ENCODE measurements at places on chromosomes 11 and 22. TPM values are rescaled to one million over a fixed set of nuclear protein-coding genes. Genes with fewer than 3 reads are reported as not detected.

- H3K4me3 ChIP-seq: no peak overlapping the region
- H3K27ac ChIP-seq: no peak overlapping the region
- no peak for DNase-seq
- no peaks in the 10 kb centered on the region for H3K4me1 ChIP-seq
Observed at GRCh38 chr11:81995889-81996288, 737.8 kb downstream of the FAM181B start.

GRCh38 chr11:62223095-62223494, 14.6 kb downstream of the SCGB2A1 start:
- DNase-seq: no peak
- no peak overlapping the region for H3K27ac ChIP-seq
- no peak overlapping the region for H3K4me3 ChIP-seq
- peaks cover 23% of the 10 kb centered on the region for H3K36me3 ChIP-seq
- no peaks in the 10 kb centered on the region for H3K27me3 ChIP-seq
- no peaks in the 10 kb centered on the region for H3K4me1 ChIP-seq

The NAALADL1 gene
- total RNA-seq: 1.6 TPM

The MADD gene
- total RNA-seq: 115 TPM

The APOBEC3H gene
- not detected for total RNA-seq

DNA sequence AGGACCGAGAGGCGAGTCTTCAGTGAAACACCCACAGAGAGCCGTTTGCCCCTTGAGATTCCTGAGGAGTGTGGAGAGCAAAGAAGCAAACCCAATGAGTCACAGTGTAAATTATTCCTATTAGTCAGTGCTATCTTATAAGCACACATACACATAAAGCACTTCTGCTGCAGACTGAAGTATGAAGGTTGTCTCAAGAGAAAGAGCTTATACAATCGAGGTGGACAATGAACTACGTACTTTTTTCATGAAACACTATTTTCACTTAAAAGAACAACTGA, 37.3 kb downstream of the GALNT18 start:
- H3K27me3 ChIP-seq: peaks cover 7% of the 10 kb centered on the region
- H3K27ac ChIP-seq: peak overlapping the region; percentile 9
- peaks cover 66% of the 10 kb centered on the region for H3K4me1 ChIP-seq
- no peak for DNase-seq
- no peaks in the 10 kb centered on the region for H3K36me3 ChIP-seq

Measured in glutamatergic neuron (in vitro differentiated cells).